ENCODE measurements at places on chromosomes 16 and 17. TPM values are rescaled to one million over a fixed set of nuclear protein-coding genes. Genes with fewer than 3 reads are reported as not detected.

DNA sequence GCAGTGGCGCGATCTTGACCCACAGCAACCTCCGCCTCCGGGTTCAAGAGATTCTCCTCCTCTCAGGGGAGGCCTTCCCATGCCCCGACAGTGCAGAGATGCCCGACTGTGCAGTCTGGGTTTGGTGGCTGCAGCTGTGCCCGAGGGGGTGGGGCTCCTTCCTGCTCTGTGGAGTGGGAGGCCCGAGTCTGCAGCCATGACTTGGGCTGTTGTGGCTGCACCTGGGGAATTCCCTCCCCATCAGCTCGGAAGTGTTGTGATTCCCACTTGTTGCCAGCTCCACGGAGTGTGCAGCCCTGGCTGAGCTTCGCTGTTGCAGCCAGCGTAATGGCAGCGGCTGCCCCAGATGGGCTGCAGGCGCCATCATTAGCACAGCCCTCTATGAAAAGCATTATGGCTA lies 66.4 kb upstream of the SMIM36 start:
- DNase-seq: peak; percentile 3

Gene NTN3
- total RNA-seq: not detected

DNA sequence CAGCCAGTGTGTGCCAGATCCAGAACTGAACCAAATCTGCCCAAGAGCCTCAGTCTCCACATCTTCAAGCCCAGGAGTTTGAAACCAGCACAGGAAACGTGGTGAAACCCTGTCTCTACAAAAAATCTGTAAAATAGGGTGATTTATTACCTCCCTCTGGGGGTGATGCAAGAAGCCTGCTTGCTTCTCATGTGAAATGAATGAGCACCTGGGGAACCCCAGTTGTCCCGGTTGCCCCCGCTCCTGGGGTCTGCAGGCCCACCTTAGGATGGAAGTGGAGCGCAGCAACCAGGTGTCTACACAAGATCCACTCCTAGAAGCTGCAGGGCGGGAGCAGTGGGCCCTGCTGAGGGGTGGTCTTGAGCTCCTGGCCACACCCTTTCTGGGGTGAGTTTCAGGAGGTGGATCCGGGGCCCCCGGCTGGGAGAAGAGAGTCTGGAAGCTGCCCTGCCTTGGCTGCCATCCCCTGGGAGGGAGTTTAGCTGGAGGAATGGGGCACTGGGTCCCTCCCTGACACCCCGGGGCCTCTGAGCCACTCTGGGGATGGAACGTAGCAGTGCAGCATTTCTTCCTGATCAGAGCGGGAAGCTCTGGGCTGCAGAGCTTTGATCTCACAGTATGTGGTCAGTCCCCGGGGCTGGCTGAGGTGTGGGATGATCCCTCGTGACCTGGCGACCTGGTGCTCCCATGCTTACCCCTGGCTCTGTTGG lies 117.8 kb downstream of the RAB11FIP4 start:
- no peak for DNase-seq

DNA sequence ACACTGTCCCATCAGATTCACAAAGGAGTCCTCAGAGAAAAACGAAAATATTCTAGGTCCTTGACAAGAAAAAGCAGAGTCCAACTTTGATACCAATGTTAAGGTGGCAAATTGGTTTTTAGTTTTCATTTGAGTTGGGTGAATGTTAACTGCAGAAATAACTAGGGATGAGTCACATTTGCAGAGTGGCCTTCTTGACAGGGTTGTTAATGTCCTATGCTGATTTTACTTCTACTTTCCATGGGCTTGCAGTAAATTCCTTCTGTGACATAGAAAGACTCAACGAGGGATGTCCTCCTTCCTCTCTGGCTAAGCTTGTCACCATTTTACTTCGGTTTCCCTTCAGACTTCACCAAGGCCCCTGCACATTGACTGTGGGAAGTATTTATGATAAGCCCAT lies 47.2 kb upstream of the ICAM2 start:
- no peak for DNase-seq

- DNase-seq: no peak
Observed at GRCh38 chr16:73361061-73361460, 313.1 kb upstream of the ZFHX3 start.
